Mucosa of descending colon (tissue), 3 donors: ENCODE measurements at places on chromosomes 2 and 18. TPM values are rescaled to one million over a fixed set of nuclear protein-coding genes. Genes with fewer than 3 reads are reported as not detected.

FZD7 gene
- 4.8 TPM for total RNA-seq

DUSP19 gene
- 2.8 TPM for total RNA-seq

DNA sequence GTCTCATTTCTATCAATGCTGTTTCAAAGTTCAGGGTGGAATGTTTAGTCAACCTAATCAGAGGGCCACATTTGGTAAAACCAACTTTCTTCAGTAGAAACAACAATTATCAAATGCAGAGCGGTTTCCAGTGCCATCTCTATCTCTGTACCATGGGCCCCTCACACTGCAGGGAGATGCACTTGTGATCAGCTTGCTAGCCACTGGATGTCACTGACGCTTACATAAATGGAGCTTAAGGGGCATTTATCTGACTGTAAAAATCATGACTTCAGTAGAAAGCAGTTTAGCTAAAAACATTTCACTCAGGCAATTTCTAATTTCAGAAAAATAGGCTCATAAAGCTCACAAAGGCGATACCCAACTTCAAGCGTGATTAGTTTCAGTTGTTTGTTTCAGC, 678.0 kb downstream of the ZEB2 start:
- no peak for DNase-seq

DNA sequence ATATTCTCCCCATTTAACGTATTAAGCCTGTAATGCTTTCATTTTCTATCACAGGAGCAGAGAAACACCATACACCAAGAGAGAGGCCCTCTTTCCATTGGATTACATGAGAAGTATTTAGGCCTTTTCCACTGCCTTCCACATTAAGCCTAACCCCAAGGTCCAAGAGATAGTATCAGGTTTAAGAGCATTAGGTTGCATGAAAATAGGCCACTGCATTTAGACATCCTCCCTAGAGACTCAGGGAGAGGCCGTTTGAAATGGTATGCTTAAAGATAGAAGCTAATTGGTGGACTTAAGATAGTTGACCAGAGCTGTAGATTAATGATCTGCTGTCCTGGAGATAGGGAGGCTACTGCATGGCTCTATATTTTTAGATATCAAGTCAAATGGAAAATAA, 128.5 kb upstream of the PTPRM start:
- no peak for DNase-seq

GRCh38 chr2:73053316-73054114, 18.0 kb downstream of the SFXN5 start:
- DNase-seq: no peak

GRCh38 chr18:10560452-10561045, 34.7 kb downstream of the NAPG start:
- peak; percentile 36 for DNase-seq

- DNase-seq: no peak
Measured at GRCh38 chr2:234272069-234272850, 221.8 kb downstream of the SPP2 start.

DNA sequence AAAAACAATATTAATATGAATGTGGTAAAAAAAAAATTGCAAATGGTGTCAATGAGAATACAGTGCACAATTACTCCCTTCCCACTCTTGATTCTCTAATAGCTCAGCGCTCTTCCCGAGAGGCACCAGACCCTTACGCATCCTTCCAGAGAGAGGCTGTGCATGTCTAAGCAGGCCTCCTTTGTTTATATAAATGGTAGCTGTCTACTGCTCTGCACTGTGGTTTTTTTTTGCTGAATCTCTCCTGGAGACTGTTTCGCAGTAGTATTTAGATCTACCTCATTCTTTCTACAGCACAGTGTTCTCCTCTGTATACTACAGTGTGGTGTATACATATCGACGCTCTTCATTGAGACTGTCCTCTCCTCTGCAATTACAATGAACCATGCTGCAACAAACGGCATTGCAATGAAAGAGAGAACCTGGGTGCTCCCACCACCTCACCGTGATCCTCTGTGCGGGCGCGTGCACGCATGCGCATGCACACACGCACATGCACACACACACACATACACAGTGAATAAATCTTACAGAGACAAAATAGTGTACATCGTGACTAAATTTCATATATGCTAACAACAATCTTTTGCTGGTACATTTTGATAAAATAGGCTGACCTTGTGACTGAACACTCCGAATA, 19.4 kb downstream of the SEPTIN10 start:
- DNase-seq: no peak

- DNase-seq: no peak
Measured at GRCh38 chr2:223950448-223951347, 5.6 kb upstream of the WDFY1 start.

CNRIP1 gene
- 6.2 TPM for total RNA-seq

B3GNT7 gene
- total RNA-seq: 149 TPM

GRCh38 chr2:171763602-171764001, 76.3 kb downstream of the DYNC1I2 start:
- no peak for DNase-seq

GREB1L gene
- 0.26 TPM for total RNA-seq

IER3IP1 gene
- 9.4 TPM for total RNA-seq

C2orf76 gene
- 5.4 TPM for total RNA-seq

SCYGR4 gene
- not detected for total RNA-seq

LRATD1 gene
- 59.5 TPM for total RNA-seq

- DNase-seq: no peak
Measured at GRCh38 chr2:229539628-229540027, 174.7 kb downstream of the DNER start.

GRCh38 chr2:8252997-8253694, 428.7 kb upstream of the ID2 start:
- no peak for DNase-seq

GRCh38 chr2:6630209-6630608, 235.5 kb downstream of the CMPK2 start:
- no peak for DNase-seq

DNA sequence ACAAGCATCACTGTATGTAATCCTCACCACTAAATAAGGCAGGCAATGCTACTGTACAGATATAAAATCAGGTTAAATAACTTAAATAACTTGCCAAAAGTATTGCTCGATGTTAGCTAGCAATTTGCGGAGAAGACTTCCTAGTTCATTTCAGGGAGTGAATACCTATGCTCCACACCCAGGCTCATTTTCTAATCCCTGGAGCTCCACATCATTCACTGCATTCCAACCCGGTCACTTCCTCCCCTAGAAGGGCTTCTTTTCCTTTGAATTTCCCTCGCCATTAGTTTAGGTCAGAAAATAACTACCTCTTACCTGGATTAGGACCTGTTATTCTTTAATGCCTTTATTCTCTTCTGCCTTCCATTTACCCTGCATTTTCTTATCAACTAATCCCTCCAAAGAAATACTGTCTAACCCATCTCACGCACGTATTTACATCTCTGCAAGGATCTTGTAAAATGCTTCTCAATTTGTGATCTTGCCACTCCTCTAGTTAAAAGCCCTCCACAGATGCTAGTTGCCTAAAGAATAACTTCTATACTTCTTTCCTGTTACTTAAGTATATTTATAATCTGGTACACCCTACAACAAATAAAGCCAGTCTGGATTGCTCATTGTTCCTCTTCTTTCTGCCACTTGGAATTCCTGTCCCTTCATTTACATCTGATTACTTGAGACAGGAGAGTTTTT, 599.8 kb downstream of the NRXN1 start:
- DNase-seq: no peak

DNA sequence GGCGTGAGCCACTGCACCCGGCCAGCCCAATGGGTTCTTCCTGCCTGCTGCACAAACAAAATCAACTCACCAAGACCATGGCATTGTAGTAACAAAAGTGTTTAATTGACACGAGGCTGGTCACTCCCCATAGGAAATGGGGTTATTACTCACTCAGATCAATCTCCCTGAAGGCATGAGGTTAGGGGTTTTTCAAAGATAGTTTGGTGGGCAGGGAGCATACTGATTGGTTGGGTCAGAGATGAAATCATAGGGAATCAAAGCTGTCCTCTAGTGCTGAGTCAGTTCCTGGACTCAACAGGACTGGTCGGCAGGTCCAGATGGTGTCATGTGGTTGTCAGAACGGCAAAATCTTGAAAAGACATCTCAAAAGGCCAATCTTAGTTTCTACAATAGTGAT, 122.1 kb downstream of the TMEM17 start:
- DNase-seq: no peak

GRCh38 chr18:78762753-78763152, 216.9 kb upstream of the SALL3 start:
- DNase-seq: no peak

MAB21L4 gene
- 8.1 TPM for total RNA-seq

GRCh38 chr18:331221-331821, 63.5 kb upstream of the THOC1 start:
- DNase-seq: no peak

- no peak for DNase-seq
Measured at GRCh38 chr2:23410596-23410995, 25.6 kb downstream of the KLHL29 start.

CD207 gene
- 0.61 TPM for total RNA-seq

ZSWIM2 gene
- not detected for total RNA-seq

DNA sequence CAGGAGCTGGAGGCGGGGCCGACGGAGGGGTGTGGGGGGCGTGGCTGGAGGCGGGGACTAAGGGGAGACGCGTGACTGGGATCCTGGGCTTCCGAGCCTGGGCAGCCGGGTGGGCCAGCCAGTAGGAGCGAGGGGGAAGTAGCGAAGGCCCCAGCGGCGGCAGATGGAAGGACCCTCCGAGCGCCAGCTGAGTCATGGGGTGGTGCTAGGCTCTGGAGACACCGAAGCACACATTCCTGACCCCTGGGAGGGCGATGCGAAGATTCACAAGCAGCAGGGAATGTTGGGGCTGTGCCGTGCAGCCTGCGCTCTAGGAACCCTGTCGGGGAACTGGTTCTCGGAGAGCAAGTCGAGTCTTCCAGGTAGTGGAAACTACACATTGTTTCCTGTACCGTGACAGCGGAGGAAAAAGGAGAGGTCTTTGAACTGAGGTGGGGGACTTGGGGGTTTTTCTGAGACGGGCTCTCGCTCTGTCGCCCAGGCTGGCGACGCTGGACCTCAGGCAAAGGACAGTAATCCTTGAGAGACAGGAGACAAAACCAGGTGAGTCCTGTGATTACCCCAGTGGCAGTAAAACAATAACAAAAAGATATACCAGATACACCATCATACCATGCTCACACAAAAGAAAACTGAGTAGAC, 650 bp upstream of the AFG3L2 start:
- DNase-seq: no peak

- DNase-seq: no peak
Measured at GRCh38 chr2:95392730-95393455, 9.6 kb upstream of the FAHD2A start.
